ENCODE measurements at places on chromosomes 13 and 19. TPM values are rescaled to one million over a fixed set of nuclear protein-coding genes. Genes with fewer than 3 reads are reported as not detected.

HSPB6 gene
- total RNA-seq: not detected

CD209 gene
- 0.28 TPM for total RNA-seq

CLIP3 gene
- total RNA-seq: 2.4 TPM

DENND1C gene
- total RNA-seq: 113 TPM

CPB2 gene
- not detected for total RNA-seq

FCAR gene
- not detected for total RNA-seq

SPTBN4 gene
- 0.17 TPM for total RNA-seq

FXYD1 gene
- total RNA-seq: 3.6 TPM

FCGBP gene
- 74.4 TPM for total RNA-seq

MIA gene
- total RNA-seq: 11.4 TPM

ALDH16A1 gene
- total RNA-seq: 32.6 TPM

ADAMTSL5 gene
- total RNA-seq: 2.4 TPM

CCDC169 gene
- not detected for total RNA-seq

CRB3 gene
- total RNA-seq: 5.1 TPM

PSG7 gene
- not detected for total RNA-seq

KLF2 gene
- 437 TPM for total RNA-seq

FTL gene
- 1,304 TPM for total RNA-seq

GPR32 gene
- total RNA-seq: not detected

KIR2DL4 gene
- total RNA-seq: not detected

PGLYRP2 gene
- 0.61 TPM for total RNA-seq

TPT1 gene
- 10,578 TPM for total RNA-seq

SLC46A3 gene
- 18.9 TPM for total RNA-seq

CD320 gene
- 29.7 TPM for total RNA-seq

TNFSF13B gene
- total RNA-seq: 37.9 TPM

SRRM5 gene
- 0.83 TPM for total RNA-seq

SIAH3 gene
- 1.9 TPM for total RNA-seq

FXYD5 gene
- total RNA-seq: 473 TPM

CACNA1A gene
- total RNA-seq: 0.35 TPM

PTGIR gene
- 1.0 TPM for total RNA-seq

TJP3 gene
- total RNA-seq: 20.2 TPM

BBC3 gene
- total RNA-seq: 31.9 TPM

FLT1 gene
- total RNA-seq: 0.26 TPM

ZSCAN5A gene
- 12.2 TPM for total RNA-seq

MARCHF2 gene
- total RNA-seq: 30.3 TPM

MCEMP1 gene
- total RNA-seq: not detected

ZNF566 gene
- 30.6 TPM for total RNA-seq

LILRA2 gene
- total RNA-seq: 0.47 TPM

KLK4 gene
- not detected for total RNA-seq

CDX2 gene
- total RNA-seq: not detected

LYPD5 gene
- 0.49 TPM for total RNA-seq

NXNL1 gene
- total RNA-seq: not detected

COL4A2 gene
- not detected for total RNA-seq

DACH1 gene
- not detected for total RNA-seq

PIBF1 gene
- 27.9 TPM for total RNA-seq

THAP8 gene
- 7.0 TPM for total RNA-seq

RAD23A gene
- total RNA-seq: 98.4 TPM

TMEM150B gene
- 0.87 TPM for total RNA-seq

IRGC gene
- total RNA-seq: not detected

KLK13 gene
- not detected for total RNA-seq

TMEM238 gene
- 9.6 TPM for total RNA-seq

ECSIT gene
- 46.2 TPM for total RNA-seq

ATXN8OS gene
- total RNA-seq: not detected

KIR2DL3 gene
- not detected for total RNA-seq

Data from CD4-positive, alpha-beta memory T cell (primary cell).